T-helper 9 cell (primary cell): ENCODE measurements at places on chromosomes 3 and 15.

- DNase-seq, result no peak
Observed at GRCh38 chr15:37767841-37768455, 166.5 kb upstream of the TMCO5A start.

GRCh38 chr3:167749209-167749608, 13.7 kb downstream of the SERPINI1 start:
- no peak for DNase-seq

DNA sequence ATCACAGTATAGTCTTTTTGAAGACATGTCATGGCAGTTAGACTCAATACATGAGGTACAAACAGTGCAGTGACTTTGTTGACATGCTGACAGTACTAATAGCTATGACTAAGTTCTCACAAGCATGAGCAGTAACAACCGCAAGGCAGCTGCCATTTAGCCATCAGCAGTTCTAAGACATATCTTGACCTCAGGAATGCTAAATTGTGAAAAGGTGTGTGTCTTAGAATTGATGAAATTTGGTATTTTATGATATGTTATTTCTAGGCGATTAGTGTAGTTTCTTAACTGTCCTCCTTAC, 60.7 kb upstream of the FURIN start:
- no peak for DNase-seq

- no peak for DNase-seq
Observed at GRCh38 chr15:39888243-39888642, 31.8 kb downstream of the GPR176 start.

DNA sequence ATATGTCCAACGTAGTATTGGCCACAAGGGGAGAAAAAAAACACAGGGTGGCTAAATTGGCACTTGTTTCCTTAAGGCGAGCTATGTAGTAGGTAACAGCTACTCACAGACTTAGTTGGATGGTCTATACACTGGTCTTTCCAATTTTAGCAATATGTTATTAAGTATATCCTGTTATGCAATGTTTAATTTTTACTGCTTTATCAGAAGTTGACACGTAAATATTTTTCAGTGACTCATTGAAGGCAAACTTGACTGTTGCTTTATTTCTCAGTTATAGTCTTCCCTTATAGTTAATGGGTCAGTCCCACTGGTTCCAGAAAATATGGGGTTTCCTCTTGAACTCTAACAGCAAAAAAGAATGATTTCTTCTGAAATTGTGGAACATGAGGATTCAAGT, 46.5 kb downstream of the ADPGK start:
- DNase-seq, result no peak

DNA sequence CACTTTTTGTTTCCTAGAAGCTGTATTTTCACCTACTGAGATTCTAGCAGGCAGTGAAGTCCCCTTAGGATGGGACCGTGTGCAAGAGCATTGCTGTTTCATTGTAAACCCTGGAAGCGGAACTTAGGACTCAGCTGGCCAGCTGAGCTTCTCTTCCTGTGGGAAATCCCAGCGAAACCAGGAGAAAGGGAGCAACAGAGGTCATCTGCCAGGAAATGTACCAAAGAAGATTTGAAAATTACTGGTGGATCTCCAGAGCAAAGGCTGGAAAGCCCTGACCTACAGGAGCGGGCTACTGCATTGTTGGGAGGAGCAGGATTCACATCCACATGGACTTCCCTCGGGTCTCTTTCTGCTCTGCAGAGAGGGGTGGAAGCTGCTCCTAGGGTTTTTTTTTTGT, 7.6 kb upstream of the ADPRH start:
- no peak for DNase-seq

GRCh38 chr15:58015565-58015964, 49.9 kb downstream of the ALDH1A2 start:
- DNase-seq, result no peak

DNA sequence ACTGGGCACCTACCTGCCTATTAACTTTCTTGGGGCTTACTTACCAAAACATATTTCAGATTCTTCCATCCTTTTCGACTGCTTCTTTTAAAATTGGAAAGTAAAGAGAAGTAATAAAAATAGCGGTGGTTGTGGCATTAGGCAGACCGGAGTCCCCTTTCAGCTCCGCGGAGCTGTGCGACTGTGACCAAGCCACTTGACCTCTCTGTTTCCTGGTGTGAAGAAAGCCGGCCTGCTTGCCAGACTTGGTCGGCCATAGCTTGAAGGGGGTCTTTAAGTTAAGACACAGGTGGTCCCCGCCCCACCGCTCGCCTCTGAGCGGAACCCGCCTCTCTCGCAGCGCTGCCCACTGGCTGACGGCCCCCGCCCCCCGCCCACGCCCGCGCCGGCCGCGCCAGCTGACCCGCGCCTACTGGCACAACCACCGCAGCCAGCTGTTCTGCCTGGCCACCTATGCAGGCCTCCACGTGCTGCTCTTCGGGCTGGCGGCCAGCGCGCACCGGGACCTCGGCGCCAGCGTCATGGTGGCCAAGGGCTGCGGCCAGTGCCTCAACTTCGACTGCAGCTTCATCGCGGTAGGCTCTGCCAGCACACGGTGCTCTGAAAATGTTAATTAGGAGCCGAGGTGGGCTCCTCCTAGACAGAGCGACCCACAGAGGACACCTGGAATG, 18.3 kb downstream of the NOX5 start:
- DNase-seq, result no peak

DNA sequence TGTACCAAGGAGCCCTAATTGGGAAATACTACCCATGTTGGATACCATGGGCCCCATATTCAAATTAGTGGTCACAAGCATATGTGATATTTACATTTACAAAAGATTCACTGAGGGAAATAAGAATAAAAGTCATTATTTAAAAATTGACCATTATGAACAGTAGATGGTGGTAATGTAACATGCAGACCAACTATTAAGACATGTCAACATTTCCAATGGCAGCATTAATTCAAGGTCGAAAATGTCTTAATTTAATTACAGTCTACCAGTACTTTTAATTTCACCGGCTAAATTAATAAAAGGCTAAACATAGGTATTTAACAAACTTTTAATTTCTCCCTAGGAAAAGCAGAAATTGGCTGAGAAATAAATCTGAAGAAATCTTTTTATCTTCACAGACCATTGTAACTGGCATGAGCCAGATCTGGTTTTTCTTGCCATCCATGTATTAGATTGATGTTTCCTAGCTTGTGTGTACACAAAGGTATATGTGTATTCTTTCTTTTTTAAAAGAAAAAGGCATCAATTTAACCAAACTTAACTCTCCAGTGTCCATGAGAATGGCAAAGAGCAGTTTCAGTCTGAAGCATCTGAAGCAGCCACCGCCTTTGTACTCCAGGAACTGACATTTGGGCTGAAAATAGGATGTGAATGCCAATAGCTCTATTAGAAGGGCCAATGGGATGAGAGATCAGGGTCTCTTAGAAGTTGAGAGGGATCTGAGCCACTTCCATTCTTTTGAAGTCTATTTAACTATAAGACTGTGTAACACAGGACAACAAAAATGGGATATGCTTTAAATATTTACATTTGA, 26.6 kb downstream of the NEK11 start:
- no peak for DNase-seq

- no peak for DNase-seq
Observed at GRCh38 chr3:72901840-72902239, 14.0 kb downstream of the GXYLT2 start.

DNA sequence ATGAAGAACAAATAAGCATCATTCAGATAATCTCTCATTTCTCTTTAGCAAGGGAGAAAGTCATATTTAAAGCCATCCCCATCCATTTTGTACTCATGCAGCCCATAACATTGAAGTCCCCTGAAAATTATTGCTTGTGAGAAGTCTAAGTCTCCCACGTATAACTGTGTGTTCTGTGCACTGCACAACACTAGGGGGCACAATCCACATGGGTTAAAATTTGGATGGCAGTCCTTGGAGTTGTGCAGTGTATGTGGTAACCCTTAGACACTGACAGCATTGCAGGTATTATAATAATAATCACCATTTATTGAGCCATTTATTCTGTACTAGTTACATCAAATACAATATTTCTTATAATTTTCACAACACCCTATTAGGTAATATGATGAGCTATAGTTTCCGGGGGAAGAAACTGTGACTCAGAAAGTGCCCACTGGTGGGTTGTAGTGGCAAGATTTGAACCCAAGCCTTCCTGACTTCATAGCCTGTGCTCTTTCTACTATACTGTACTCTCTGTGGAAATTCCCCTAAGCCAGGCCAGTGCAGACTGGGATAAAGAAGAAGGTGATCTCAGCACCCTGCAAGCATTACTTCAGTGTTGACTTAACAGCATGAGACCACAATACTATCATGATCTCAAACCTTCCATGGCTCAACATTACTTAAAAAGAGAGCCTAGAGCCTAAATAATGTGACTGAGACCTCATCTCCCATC, 15.7 kb downstream of the KCNAB1 start:
- no peak for DNase-seq

GRCh38 chr3:68441054-68441453, 491.3 kb downstream of the TAFA4 start:
- DNase-seq, result no peak
